ENCODE measurements at places on chromosomes 1 and 21.

GRCh38 chr1:229258757-229259060 is 12.2 kb upstream of the RAB4A start:
- no peak for DNase-seq

- DNase-seq = no peak
Observed at GRCh38 chr1:7259955-7260354, 474.7 kb downstream of the CAMTA1 start.

DNA sequence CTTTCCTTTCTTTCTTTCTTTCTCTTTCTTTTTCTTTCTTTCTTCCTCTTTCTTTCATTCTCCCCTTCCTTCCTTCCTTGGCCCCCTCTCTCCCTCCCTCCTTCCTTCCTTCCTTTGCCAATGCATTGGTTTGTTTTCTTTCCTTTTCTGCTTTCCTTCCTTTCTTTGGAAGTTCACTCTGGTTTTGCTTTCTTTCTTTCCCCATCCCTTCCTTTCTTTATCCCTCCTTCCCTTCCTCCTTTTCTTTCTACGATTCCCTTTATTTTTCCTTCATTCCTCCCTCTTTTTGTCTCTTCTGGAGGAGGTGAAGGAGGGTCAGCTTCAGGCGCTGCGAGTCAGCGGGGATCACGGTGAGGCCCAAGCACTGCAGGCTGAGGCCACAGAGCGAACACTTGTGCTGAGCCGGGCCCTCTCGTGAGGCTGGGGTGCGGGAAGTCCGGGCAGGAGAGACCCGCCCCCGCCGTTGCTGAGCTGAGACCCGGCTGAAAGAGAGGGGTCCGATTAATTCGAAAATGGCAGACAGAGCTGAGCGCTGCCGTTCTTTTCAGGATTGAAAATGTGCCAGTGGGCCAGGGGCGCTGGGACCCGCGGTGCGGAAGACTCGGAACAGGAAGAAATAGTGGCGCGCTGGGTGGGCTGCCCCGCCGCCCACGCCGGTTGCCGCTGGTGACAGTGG is 1.5 kb downstream of the SIM2 start:
- DNase-seq = no peak

DNA sequence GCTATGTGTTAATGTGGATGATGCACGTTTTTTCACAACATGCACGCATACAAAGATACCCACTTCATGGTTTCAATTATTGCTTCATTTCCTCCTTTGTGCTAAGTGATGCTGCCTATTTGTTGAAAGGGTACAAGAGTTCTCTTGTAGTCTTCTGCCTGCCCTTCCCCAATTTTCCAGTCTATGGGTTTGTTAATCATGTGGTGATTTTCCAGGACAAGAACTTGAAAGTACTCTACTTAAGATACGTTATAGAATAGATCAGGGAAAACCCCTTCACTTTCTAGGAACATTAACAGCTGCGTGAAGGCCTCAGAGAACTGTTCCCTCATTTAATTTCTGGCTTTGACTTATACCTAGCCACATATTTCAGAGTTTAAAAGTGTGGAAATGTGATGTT is 52.1 kb upstream of the SLC44A3 start:
- no peak for DNase-seq

- DNase-seq = peak; percentile 63
Observed at GRCh38 chr1:205775015-205775716, at the start of gene RAB29. RAB29 (minus strand) TSS chr1:205775482; CDS start chr1:205774956, 526 bp downstream.

- no peak for DNase-seq
Observed at GRCh38 chr1:243323491-243323890, 67.7 kb downstream of the SDCCAG8 start.

DNA sequence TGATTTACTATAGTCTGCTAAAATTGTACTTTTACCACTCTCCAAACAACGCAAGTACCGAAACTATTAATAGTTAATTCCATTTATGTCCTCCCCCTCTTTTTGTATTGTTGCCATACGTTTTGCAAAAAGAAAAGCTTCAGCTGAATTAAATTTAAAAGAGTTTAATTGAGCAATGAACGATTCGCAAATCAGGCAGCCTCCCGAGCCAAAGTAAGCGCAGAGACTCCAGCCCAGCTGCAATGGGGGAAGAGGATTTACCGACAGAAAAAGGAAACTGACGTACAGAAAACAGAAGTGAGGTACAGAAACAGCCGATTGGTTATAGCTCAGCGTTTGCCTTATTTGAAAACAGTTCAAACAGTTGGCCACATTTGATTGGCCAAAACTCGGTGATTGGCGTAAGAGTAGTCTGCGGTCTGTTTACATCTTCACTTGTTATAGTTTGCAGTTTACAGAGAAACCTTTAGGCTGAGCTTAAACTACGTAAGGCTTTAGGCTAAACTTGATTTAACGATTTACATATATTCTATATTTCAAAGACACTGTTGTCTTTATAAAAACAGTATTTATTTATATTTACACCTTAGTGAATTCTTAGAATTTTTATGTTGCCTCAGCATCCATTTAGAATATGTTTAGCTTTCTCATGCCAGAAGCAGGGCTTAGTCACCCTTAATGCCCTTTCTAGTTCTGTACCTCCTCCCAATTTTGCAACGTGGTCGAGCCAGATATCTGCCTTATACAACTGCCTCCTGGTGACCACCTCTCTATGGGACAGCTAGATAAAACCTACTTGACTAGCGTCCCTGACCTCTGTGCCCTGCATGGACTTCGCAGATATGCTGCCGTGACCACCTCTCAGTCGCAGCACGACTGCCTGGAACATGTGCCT is 23.8 kb downstream of the CR1 start:
- DNase-seq = no peak

GRCh38 chr1:219837274-219837993 is 90.9 kb downstream of the SLC30A10 start:
- no peak for DNase-seq
